ENCODE measurements at places on chromosomes 11 and 22.

GRCh38 chr11:92388380-92388779, 163.8 kb downstream of the FAT3 start:
- no peak for DNase-seq

- no peak for DNase-seq
These were observed 300.1 kb downstream of the BUD13 start for GRCh38 chr11:116472651-116473050.

GRCh38 chr11:110951037-110951949, 239.1 kb upstream of the ARHGAP20 start:
- DNase-seq: no peak

DNA sequence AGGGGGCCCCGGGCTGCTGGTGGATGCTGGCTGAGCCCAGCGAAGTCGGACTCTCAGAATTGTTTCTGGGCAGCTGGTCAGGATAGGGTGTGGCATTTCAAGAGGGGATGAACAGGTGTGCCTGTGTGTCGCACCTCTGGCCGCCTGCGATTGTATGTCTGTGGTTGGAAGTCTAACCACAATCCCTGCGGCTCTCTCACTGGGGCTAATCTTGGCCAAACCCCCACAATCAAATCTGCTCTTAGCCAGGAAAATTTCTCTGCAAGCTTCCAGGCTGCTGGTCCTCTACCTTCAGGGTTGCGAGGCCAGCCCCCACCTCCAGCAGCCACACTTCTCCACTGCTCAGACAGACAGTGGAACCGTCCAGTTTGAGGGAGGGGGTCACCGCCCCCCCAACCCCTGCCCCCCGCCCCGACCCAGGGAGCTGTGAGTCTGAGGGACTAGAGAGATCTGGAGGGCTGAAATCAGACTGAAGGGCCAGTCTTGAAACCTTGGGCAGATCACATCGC, 953 bp downstream of the ATG16L2 start:
- no peak for DNase-seq

- DNase-seq: no peak
These were observed 300.4 kb downstream of the TTC28 start for GRCh38 chr22:28379075-28379779.

GRCh38 chr11:74000307-74001133, 8.4 kb downstream of the UCP3 start:
- no peak for DNase-seq

- no peak for DNase-seq
These were observed 45.6 kb downstream of the IGLL5 start for GRCh38 chr22:22933100-22933806.

- no peak for DNase-seq
These were observed 58.3 kb downstream of the FAM168A start for GRCh38 chr11:73539506-73540084.

GRCh38 chr11:119726150-119726553, 2.8 kb downstream of the NECTIN1 start:
- no peak for DNase-seq
